G401 (cell line): ENCODE measurements at places on chromosomes 2 and 18. TPM values are rescaled to one million over a fixed set of nuclear protein-coding genes. Genes with fewer than 3 reads are reported as not detected.

DNA sequence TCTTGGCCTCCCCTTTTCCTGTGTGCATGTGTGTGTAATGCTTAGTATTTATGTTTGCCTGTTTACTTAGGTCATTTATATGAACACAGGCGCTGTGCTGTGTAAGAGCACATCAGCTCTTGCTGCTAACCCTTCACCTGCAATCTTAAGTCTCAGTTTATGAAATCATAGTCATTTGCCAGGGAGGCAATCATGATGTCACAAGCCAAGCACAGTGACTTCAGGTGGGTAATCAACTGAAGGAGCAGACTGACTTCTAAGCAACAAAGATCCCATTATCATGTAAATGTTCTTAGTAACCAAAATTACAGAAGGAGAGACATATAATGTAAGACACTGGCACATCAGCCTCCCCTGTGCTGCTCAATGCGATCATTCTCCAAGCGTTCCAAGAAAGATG is 386.3 kb upstream of the MEIS1 start:
- no peak for DNase-seq

DNA sequence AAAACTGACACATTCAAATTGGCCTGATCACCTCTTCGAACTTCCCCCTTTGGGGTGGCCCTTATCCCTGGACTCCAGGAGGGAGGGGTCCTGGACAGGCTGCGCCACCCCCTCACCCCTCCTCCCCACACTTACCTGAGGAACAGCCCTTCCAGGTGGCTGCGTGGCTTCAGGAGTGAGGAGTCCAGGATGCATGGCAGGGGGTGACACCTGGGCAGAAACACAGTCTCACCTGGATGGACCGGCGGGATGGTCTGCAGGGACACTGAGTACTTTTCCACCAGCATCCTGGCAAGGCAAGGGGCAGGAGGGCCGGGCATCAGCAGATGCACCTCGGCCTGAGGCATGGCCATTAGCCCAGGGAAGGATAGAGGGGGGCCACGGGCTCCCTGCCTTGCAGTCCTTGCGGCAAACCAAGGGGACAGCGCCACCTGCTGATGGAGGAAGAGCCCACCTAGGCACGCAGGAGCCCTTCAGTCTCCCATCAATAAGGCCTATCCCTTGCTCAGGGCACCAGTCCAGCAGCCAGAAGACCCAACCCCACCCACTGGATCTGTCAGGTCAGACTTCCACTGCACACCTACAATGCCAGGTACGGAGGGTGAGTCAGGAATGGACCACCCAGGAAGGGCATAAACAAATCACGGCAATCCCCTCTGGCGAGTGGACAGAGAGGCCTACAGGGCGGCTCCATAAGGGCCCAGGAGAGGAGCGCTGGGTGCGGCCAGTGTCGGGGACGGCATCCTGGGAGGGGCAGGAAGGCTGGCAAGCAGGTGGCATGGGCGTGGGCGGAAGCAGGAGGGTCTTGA is 26.0 kb downstream of the FAM178B start:
- peak; percentile 97 for DNase-seq

SPEG gene
- total RNA-seq, result 7.7 and 11.1 TPM in 2 replicates

DNA sequence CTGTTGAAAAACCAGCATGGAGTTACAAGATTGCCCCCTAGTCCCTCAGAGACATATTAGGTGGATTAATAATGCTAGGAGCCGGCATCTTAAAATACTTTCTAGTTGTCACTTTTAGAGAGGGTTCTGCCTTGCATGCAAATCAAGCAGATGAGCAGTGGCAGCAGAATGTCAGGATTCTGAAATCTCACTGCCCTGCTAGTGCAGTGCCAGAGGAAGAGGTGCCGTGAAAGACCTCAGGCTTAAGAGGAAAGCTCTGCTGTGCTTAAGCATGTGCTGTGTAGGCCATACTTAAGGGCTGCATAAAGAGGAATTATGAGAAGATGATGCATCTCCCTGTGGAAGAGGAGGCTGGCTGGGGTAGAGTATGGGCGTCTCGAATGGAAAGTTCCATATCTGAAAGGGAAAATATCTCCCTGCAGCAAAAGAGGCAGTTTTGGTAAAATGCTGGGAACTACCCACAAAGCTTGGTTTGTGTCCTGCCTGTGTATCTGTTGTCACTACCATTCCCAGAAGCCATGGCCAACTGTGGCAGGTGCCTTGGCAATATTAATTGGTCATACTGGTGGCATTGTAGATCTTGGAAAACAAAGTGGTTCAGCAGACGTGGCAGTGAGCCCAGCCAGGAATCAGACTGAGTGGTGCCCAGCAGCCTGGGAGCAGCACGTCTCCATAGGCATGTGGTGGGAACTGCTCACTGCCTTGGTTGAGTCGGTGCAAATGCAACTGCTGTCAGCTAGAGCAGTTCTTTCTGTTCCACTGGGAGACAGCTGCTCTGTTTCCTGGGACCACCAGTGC is 131.9 kb downstream of the EVA1A start:
- DNase-seq, result peak; percentile 85

CASP10 gene
- 2.8 and 3.2 TPM in 2 replicates for total RNA-seq

- no peak for DNase-seq
Observed at GRCh38 chr2:180709392-180710145, 270.8 kb upstream of the UBE2E3 start.

IKZF2 gene
- 0.80 TPM in 1 of 2 replicates, not detected in the other for total RNA-seq

DNA sequence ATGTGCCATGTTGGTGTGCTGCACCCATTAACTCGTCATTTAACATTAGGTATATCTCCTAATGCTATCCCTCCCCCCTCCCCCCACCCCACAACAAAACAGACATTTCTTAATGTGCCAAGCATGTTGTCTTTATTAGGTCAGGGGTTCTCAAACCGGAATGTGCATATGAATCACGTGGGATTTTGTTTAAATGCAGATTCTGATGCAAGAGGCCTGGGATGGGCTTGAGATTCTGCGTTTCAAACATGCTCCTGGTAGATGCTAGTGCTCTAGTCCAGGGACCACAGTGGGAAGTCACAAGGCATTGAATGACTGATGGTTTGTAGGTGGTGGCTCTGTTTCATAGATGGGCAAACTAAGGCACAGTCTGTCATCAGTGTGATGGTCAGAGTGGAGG is 184.7 kb downstream of the SMAD7 start:
- DNase-seq, result no peak

- DNase-seq, result no peak
Observed at GRCh38 chr2:8132351-8132831, 549.5 kb upstream of the ID2 start.

GRCh38 chr2:240289701-240290431 is 145.6 kb upstream of the GPC1 start:
- DNase-seq, result no peak

GRCh38 chr2:40359811-40360210 is 92.1 kb downstream of the SLC8A1 start:
- no peak for DNase-seq

RAX gene
- not detected in 2 replicates for total RNA-seq

CACNB4 gene
- 0.12 and 4.4 TPM in 2 replicates for total RNA-seq

OSGEPL1 gene
- 7.6 and 8.6 TPM in 2 replicates for total RNA-seq

- DNase-seq, result no peak
Observed at GRCh38 chr2:221255862-221256261, 316.2 kb downstream of the EPHA4 start.

FRZB gene
- 2.0 TPM in 1 of 2 replicates, not detected in the other for total RNA-seq

DNA sequence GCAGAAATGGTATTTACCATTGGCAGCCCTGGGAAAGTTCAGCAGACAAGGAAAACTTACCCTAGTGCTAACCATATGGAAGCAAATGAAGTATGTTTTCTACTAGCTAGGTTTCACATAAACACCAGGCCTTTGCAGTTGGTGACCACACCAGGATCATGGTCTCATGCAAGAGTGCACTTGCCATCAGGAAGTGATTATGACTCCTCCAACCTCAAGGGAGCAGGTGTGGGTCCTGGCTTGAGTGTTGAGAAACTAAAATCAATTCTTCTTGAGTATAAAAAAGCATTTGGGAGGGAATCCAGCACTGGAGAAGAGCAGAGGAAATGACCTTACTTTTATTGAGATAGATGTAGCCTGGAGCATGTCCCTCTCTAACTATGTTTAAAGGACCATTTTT is 56.8 kb upstream of the SPAG16 start:
- DNase-seq, result no peak

DNA sequence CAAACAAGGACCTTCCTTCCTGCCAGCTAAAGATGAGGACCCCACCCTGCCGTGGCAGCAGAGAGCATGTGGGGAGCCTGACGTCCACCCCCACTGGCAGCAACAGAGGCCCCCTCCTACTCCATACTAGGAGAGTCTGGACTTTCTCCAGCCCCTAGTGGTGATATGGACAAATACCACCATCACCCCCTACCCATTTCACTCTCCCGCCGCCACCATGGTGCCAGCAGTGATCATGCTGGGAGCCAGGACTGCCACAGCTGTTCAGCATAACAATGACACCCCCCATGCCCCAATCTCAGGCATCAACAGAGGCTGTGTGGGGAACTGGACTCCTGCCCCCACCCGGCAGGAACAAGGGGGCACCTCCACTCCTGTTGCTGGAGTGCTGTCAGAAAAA is 42.7 kb upstream of the ATP9B start:
- no peak for DNase-seq

GRCh38 chr2:201821080-201821479 is 14.7 kb downstream of the CDK15 start:
- no peak for DNase-seq

- no peak for DNase-seq
Observed at GRCh38 chr18:47151439-47151838, 1.1 kb upstream of the HDHD2 start.

GRCh38 chr18:27579364-27579763 is 394.3 kb upstream of the CHST9 start:
- no peak for DNase-seq

DNA sequence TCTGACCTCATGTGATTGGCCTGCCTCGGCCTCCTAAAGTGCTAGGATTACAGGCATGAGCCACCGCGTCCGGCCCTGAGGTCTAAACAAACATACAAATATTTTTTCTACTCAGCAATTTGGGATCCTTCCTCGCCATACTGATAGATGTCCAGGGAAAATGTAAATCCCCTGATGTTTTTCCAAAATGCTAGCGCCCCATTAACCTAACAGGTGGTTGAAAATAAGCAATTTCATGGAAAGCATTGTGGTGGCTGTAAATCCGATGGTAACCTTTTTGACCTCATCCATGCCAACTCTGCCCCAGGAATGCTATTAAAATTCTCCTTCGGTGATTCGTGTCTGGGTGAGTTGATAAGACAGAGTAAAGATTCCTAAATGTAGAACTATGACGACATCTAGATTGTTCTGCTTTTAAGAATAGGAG is 19.3 kb downstream of the GEMIN6 start:
- no peak for DNase-seq

DNA sequence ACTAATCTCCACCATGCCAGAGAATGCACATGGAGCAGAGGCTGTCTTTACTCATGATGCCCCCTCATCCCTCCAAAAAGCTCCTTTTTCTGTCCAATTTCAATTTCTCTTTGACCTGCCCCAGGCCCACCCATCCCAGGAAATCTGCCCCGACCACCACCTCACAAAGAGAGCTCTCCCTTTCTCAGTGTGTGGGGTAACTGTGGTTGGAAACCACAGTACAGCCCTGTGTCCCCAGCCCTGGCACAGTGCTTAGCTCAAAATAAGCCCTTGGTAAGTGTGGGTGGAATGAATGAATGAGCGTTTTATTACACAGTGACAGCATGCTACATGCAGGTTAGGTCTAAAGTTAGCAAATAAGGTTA is 43.7 kb upstream of the CAB39 start:
- DNase-seq, result no peak

HSPE1 gene
- 163 and 218 TPM in 2 replicates for total RNA-seq

GRCh38 chr18:2354292-2354691 is 217.0 kb downstream of the METTL4 start:
- no peak for DNase-seq

GRCh38 chr2:86065512-86065911 is 40.2 kb downstream of the POLR1A start:
- DNase-seq, result no peak

GRCh38 chr18:28127763-28128658 is 48.9 kb downstream of the CDH2 start:
- no peak for DNase-seq

DSG2 gene
- total RNA-seq, result 1.4 TPM in 1 of 2 replicates, not detected in the other

- no peak for DNase-seq
Observed at GRCh38 chr2:16625759-16626158, 39.9 kb downstream of the CYRIA start.

- DNase-seq, result no peak
Observed at GRCh38 chr2:98087447-98088020, 567 bp downstream of the VWA3B start.

EN1 gene
- total RNA-seq, result not detected in 2 replicates

SCYGR7 gene
- total RNA-seq, result not detected in 2 replicates

GRCh38 chr2:232276084-232276732 is 102.3 kb upstream of the ALPP start:
- DNase-seq, result peak; percentile 54

- DNase-seq, result no peak
Observed at GRCh38 chr2:44364604-44365003, 2.9 kb downstream of the CAMKMT start.

PGAP1 gene
- total RNA-seq, result 1.9 and 3.1 TPM in 2 replicates

DNA sequence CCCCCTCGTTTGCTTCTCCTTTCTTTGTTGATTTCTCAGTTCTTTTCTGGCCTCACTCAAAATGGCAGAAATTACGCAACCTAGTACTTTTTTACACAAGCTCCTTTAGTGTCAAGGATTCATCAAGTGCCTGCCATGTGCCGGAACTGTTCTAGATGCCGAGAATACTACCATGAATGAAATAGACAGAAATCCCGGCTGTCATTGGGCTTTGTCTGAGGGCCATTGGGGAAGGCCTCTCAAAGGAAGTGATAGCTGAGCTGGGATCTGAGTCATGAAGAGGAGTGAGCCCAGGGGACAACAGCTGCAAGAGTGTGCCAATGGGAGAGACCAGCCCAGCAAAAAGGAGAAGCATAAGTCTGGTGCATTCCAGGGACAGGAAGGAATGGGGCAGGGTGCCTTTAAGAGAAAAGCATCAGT is 34.3 kb upstream of the PPP1CB start:
- no peak for DNase-seq

- DNase-seq, result no peak
Observed at GRCh38 chr2:109210431-109211200, 81.6 kb downstream of the SH3RF3 start.

- DNase-seq, result no peak
Observed at GRCh38 chr18:54726143-54726542, 102.1 kb upstream of the RAB27B start.

BMP10 gene
- not detected in 2 replicates for total RNA-seq

DNA sequence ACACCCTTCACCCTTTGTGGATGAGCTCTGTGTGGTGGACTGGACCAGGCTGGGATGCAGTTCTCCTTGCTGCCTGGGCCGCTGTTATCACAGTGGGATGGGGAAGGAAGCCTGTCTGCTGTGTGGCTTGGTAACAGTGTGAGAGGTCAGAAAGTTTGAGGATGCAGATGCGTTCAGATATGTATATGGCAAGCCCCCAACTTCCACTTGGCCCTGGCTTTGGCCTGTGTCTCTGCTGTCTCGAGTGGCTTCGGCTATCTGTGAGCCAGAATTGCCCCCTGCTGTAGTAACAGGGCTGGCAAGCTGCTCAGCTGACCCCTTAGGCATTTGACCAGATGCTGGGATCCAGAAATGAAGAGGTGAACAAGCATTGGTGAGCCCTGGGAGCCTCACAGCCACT is 106.8 kb downstream of the WDSUB1 start:
- no peak for DNase-seq

SCG2 gene
- total RNA-seq, result 2.9 and 3.4 TPM in 2 replicates

FABP1 gene
- not detected in 2 replicates for total RNA-seq
